NCI-H2107 (cell line): ENCODE measurements at places on chromosomes 7 and 10.

DNA sequence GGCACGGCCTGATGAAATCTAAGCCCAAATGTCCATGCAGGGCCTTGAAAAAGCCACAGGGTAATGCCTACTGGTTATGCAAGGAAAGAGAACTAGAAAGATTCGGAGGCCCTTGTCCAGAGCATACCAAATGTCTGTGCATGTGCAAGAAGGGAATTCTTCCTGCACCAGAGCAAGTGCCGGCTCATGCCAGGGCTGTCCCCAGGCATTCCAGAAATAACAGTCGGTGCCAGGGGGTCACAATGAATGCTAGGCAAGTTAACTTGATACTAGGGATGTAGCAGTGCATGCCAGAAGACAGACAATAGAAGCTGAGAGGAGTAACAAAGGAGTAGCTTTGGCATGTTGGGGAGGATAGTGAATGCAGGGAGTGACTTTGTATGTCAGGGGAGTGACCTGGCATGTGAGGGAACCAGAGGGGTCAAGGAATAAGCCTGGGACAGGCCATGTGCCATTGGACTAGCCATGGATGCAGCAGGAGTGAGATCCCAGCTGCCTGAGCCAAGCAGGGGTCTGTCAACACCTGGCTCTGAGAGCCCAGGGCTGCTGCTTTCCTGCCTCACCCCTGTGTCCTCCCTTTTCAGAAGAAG is 119.5 kb upstream of the UNC5B start:
- no peak for DNase-seq

GRCh38 chr10:53003094-53003493 is 230.5 kb upstream of the MBL2 start:
- DNase-seq = no peak

GRCh38 chr10:89082086-89082485 is 91.5 kb downstream of the FAS start:
- DNase-seq = no peak

DNA sequence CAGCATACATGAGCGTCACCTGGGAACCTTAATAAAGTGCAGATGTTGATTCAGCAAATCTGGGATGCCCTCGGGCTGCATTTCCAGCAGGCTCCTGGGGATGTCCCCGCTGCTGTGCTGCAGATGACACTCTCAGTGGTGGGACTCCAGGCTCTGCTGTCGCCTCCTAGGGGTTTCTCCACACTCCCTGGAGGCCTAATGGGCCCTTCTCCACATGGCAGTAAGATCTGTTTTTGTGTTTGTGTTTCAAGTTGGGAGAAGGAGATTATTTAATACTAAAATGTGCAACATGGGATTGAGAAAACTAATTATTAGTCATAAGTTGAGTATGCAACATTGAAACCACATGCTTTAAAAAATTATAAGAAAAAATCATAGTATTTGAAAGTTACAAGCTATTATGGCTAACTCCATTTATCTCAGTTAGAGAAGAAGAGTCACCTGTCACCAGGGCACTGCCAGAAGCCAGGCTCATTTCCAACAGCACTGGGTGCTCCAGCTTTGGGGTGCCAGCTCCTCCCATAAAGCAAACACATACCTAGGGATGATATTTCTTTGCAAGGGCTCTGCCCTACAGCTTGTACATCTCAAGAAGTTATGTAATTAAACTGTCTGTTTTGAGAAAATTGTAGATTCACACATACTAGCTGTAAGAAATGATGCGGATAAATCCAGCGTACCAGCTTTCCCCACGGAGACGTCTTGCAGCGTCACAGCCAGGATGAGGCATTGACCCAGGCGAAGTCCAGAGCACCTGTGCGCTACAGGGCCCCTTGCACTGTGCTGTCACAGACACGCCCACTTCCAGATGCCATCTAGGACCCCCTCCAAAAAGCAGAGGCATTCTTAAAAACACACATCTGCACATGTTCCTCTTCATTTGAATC is 106.4 kb downstream of the EGFR start:
- DNase-seq = no peak

DNA sequence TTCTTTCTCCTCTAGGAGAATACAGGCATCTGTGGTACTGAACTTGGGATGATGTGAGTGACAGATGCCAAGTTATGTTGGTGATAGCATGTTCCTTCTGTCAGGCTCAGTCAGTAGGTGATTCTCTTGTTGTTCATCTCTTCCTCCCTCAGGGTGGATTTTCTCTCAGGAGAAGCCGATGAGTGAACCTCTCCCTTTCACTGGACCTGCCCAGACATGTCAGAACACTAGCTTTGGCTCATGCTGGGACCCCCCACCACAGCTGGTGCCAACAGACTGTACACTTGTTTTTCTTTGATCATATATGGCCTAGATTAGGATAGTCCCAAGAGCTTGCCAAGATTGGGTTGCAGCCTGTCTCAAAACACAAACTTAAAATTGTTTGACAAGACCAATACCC is 129.4 kb downstream of the BMPER start:
- no peak for DNase-seq

DNA sequence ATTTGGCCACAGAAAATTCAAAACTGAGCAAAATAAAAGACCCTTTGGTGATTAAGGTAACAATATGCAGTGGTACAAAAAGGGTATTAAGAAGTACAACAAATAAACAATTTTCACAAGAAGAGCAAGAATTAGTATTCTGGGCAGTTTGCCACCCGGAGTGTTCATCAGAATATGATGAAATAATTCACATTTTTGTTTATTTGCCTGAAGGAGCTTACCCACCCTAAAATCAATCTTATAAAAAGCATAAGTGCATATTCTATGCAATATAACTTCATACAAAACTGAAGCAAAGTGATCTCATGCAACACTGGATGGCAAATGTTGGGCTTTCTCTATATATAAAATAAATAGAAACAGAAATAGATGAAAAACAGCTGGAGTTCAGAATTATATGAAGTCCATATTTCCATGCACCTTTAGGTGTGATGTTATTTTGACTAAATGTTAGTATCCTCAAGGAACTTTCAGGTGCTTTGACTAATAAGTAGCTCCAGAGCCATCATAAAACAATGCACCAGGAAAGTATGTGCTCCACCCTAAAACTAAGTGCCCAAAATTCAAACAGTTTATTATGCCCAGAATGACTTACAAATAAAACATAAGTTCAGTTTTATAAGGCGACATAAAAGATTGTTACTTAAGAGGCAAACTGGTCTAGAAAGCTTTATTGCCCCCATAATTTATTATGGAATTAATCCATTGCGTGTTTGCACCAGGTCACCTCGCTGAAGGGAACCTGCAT is 474.3 kb downstream of the SEMA3D start:
- no peak for DNase-seq

- DNase-seq = no peak
These were observed 6.5 kb upstream of the TRA2A start for GRCh38 chr7:23538301-23538700.

DNA sequence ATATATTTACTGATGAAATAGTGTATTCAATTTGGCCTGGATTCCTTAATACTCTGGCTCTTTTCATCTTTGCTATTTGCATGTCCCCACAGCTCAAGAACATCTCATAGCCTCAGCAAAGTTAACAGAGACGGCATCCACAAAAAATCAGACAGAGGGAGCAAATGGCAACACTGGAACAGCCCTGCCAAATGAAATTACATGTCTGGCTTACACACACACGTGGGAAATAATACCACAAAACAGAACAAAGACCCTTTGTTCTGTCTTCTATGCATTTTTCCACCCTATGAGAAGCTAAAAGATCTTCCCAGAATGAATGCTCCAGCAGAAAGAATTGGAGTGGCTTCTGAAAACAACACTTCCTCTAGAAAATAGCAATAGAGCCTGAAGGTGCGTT is 139.5 kb downstream of the ALOX5 start:
- no peak for DNase-seq

GRCh38 chr7:136698977-136699376 is 169.5 kb upstream of the CHRM2 start:
- no peak for DNase-seq

GRCh38 chr7:123601530-123601929 is at the start of gene ASB15:
Gene ASB15, plus strand, starts transcription at chr7:123601821. Its CDS starts 12,682 bp downstream, at chr7:123614503.
- no peak for DNase-seq

DNA sequence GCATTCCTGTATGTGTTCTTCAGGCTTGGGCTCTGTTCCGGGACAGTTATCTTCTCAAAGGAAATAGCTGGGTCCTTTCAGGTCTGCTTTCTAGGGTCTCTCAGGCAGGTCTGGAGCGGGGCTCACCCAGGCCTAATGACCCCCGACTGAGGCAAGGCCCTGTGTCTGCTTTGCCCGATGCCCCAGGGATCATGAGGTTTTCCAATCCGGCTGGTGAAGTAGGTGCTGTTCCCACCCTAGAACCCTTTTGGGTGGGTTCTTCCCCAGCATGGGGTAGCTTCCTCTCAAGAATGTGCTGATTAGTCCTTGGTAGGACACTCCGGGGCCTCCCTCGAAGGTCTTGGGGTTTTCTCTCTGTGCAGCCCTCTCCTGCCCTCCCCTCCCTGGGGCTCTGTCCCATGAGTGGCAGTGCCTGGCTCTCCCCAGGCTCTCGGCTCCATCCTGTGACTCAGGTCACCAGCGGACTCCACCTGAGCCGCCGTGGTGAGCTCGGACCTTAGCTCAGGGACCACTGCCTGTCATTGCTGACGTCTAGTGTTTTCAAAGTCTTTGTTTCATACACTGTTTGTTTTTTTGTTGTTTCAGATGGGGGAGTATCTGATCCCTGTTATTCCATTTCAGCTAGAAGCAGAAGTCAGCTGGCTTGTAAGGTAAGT is 71.0 kb upstream of the NKX6-2 start:
- no peak for DNase-seq

DNA sequence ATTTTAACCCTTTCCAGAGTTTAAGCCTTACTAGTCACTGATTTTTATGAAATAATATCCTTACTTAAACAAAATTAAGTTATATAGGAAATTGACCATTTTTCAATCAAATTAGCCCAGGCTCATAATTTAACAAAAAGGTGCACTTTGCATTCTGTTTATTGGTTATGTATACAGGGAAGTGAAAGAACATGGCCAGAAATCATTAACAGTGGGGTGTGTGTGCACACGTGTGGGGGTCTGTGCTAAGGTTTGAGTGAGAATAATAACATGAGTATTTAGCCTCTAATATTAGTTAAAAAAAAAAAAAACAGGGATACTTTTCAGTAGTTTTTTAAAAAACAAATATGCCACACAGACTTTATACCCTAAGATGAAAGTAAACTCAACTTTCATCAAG is 510.5 kb upstream of the PFKP start:
- DNase-seq = no peak

- DNase-seq = no peak
These were observed 110.7 kb downstream of the INPP5A start for GRCh38 chr10:132648072-132648850.

- no peak for DNase-seq
These were observed at the start of gene GPR141 for GRCh38 chr7:37683246-37684120. Gene GPR141, plus strand, starts transcription at chr7:37683766. Its CDS starts 56,628 bp downstream, at chr7:37740394.

- DNase-seq = no peak
These were observed 21.1 kb downstream of the HNRNPA2B1 start for GRCh38 chr7:26179422-26179821.

DNA sequence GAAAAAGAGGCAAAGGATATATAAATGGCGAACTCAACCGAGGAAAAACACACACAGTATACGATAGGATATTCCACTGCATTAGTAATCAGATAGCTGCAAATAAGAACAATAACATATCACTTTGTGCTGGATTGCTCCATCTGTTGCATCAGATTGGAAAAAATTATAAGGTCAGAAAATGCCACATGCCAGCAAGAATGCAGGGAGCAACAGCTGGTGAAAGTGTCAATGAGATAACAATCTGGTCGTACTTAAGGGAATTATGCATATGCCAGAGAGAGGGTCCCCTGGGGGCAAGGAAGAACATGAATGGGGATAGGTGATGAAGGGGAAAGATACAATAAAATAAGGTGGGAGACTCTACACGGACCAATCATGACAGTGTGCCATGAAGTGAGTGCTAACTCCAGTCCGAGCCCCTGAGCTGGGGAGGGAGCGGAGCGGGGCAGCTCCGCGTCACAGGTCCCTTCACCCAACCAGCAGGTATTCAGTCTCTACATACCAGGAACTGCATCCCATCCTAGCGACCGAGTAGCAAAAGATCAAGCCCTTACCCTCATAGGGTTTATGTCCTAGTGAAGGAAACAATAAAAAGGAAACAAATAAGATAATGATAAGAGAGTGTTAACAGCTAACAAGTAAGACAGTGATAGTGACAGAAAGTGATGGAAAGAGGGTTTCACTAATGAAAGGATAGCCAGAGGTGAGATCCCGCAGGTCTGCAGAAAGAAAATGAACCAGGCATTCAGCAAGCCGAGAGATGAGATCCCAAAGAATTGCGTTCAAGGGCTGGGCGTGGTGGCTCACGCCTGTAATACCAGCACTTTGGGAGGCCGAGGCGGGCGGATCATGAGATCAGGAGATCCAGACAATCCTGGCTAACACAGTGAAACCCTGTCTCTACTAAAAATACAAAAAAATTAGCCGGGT is 9.4 kb downstream of the MPP7 start:
- DNase-seq = no peak

DNA sequence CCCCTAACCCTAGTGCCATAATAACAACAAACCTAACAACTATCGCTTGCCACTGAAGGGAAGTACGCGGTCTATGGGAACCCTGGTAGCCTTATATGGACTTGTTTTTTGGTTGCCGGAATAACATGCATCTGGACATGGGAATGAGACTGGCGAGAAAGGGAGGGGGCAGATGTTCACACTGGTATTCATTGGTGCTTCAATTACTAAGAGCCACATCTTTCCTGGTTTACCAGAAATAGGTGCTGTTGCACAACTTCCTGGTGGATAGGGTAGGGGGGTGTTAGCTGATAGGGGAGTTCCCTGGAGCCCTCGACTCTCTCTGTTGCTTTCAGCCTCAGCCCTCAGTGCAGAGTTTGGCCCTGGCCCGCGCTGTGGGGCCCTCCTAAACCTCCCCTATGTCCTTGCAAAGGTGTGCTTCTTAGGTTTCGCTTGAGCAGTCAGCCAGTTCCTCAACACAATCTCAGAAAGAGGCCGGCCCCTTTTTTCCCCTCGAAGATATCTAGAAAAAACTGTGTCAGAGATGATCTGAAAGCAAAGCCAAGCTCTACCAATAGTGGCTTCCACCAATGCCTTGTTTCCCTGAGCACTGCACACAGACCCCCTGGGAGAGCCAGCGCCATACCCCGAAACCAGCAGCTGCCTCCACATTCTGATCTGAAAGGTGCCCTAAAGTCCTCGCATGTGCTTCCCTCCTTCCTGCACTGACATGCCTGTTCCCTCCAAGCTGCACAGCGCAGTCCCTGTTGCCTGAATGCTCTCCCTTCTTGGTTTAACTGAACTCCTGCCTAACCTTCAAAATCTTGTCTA is 13.5 kb downstream of the TBXAS1 start:
- DNase-seq = no peak

DNA sequence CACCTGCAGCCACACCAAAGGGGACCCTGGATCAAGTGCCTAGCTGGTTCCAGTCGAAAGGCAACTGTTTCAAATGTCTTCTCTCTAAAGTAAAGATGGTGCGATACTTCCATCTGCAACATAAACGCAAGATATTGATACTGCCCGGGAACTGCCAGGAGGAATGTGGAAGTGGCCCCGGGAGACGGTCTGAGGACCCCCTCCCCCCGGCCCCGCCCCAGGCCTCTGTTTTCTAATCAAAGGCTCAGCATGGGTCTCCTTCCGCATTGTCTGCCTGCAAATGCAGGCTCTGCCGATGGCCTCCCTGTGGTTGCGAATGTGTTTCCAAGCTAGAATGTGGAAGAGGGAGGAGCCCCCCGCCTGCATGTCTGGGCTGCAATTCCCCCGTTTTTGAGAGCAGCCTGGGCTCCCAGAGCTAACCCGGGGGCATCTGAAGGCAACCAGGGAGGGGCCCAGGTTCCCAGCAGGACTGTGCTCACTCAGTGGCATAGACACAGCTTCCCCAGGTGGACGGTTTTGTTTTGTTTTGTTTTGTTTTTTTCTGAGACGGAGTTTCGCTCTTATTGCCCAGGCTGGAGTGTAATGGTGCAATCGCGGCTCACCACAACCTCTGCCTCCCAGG is 223.9 kb upstream of the PPP2R2D start:
- peak; percentile 8 for DNase-seq

GRCh38 chr7:25662841-25663800 is 434.8 kb upstream of the NPVF start:
- DNase-seq = no peak
